Trophoblast cell (in vitro differentiated cells and primary cell): ENCODE measurements at places on chromosomes 5 and 9.
A peak's percentile ranks its signal among the peaks of the same experiment; 100 is the strongest.

- DNase-seq = peak; percentile 39
These were observed 66.1 kb downstream of the KIF24 start for GRCh38 chr9:34262971-34263370.

GRCh38 chr9:10917001-10917400 lies 304.2 kb upstream of the PTPRD start:
- no peak for DNase-seq

DNA sequence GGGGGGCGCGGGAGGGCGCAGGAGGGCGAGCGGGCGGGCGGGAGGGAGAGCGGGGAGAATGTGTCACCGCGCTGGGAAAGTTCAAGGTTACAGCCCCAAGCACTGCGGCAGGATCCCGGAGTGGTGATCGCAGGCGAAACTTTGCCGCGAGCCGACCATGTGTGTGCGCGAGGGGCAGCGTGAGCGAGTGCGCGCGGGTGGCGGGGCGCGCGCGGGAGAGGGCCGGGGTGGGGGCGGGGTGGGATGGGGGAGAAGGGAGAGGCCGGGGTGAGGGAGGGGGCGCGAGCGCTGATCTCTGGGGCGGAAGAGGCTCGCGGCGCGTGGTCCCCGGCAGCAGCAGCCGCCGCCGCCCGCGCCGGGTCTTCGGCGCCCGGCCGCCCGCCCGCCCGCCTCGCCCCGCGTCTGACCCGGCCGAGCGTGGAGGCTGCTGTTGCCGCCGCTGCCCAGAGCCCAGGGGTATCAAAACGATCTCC lies at the start of gene NFIB:
Gene NFIB (minus strand): TSS at position 191 of the 473 bp plus-strand sequence. CDS start 630 bp downstream, outside the sequence.
- DNase-seq = peak; percentile 22

- peak; percentile 26 for DNase-seq
These were observed 372.6 kb downstream of the EBF1 start for GRCh38 chr5:158727136-158727535.

DNA sequence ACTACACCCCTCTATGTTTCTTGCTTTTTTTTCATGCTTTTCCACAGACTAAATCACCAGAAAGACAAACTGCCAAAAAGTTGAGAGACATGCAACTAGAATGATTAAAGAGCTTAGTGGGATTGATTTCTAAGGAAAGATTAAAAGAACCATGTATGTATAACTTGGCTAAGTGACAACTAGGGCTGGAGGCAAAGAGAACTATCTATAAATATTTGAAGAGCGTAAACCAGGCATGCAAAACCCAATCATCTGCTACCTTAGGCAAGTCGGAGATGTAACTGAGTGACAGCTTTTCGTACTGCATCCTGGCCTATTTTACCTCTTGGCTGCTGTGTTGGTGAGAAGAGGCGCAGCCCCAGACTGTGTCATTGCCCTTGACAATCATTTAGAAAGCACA lies 121.0 kb upstream of the TLX3 start:
- no peak for DNase-seq

DNA sequence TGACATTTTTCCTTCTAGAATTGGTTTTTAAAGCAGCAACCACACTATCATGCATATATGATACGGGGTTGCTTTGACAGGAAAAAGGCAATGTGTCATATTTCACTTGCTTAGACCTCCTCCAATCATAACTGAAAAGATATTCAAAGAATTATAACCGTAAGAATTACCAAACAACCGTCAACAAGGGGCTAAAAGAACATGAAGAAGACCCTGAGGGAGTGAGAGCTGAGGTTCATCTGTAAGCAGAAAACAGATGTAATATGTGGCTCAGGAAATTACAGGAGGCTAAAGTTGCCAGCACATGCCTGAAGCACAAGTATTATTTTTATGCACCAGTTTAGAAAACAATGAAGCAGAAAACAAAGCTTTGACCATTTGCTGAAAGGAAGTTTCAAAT lies 78.9 kb downstream of the APBA1 start:
- no peak for DNase-seq

DNA sequence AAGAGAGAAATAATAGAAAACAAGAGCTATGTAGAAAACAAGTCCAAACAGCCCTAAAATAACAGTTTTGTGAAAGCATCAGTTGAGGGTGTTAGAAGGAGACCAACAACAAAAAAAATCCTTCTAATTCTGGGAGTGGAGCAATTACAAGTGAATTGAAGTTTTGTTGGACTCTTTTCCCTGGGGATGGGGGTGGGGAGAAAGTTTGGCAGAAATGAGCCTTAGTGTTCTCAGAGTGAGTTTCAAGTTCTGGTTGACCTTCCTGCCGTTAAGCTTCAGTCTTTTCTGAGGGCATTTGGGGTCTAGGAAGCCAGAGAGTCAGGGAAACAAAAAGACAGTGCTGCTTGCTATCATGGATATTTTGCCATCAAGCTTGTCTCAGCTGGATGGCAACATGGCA lies 106.3 kb upstream of the TRIM32 start:
- no peak for DNase-seq

DNA sequence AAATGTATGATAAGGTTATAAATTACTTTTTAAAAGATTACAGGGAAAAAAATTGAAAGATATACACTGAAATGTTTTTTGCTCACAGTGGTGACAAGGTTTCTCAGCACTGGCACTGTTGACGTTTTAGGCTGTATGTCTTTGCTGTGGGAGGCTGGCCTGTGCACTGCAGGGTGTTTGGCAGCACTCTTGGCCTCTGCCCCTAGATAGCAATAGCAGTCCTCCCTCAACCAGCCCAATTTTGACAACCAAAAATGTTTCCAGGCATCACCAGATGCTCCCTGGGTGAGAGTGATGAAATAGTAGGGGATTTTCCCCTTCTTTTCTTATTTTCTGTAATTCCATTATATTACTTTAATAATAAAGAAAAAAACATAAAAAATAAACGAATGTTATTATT lies 3.3 kb downstream of the CD274 start:
- no peak for DNase-seq

DNA sequence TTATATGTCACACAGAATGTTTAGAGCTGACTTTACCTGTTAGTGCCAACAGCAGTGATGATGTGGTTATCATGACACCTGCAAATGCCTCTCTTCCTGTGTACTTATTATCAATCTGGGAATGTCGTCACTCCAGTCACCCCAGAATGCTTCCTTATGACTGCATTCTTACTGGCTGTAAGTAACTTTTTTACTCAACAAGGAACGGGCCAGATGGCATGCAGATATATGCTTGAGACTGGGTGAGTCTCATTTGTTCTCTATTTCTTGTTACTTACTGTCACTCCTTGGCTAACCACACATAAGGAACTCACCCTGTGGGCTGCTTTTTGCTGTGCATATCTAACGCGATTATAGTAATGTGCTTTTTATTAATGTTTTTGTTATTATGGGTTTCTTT lies 385.5 kb upstream of the MEF2C start:
- no peak for DNase-seq

- DNase-seq = no peak
These were observed 28.4 kb downstream of the PAX5 start for GRCh38 chr9:37005517-37006140.

DNA sequence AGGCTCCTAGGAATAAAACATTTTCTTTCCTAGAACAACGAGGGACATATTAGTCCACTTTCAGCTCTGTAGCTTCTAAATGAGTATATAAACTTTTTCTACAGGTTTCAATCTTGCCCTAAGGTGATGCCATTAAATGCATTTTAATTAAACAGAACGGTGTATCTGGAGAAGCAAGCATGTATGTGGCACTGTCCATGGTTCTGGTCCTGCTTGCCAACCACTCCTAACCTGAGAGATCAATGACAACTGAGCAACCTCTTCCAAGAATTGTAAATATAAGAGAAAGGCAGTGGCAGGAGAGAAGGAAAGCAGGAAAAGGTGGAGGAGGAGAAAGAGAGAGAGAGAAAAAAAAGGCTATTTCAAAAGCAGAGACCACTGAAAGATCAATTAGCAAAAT lies 95.6 kb upstream of the SPOCK1 start:
- DNase-seq = no peak

DNA sequence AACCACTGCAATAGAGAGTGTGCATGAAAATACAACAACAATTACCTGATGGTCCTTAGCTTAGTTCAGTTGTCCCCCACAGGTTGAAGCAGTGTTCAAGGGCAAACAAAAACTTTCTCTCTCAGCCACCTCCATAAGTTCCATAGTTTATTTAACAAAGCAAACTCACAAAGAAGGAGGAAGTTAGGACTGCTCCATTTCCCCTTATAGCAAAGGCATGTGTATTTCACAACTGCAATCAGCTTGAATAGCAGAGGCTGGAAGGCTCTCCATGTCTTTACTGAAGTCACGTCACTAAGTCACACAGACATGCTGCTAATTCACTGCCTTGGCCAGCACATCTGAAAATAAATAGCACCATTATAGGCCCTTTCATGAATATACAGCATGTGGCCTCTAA lies 43.3 kb downstream of the DOCK8 start:
- DNase-seq = no peak

DNA sequence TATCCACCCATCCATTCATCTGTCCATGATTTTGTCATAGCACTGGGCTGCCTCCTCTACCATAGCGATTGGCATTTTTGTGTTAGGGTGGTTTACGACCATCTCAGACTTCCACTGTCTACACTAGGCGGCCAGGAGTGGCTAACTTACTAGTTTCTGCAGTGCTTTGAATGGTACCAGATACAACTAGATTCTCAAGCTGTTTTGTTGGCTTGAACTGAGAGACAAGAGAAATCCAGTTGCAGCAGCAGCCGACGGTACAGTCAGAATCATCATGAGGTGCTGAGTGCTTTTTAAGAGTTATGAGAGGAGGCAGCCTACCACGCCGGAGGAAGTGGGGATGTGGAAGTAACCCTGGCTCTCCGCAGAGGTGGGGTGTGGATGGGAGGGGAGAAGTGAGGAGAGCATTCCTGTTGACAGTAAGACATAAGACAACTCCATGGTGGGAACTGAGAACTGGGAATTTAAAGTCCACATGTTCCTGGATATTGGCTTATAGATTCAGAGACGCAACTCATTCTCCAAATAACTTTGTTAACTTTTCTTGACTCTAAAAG lies 27.9 kb downstream of the COL5A1 start:
- no peak for DNase-seq

DNA sequence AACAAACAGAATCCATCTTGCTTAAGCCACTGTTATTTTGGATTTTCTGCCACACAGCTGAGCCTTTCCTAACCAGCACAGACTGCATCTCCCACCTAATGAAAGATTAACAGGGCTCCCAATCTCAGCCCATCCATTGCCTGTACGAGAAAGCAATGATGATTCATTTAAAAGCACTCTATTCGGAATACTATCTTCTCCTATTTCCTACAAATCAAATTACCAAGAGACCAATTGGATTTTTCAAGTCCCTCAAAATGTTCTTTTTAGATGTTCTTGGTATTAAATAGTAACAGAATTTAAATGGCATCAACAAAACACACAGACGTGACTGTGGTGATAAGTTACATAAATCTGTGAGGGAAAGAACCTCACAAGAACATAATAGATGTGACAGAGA lies 324.1 kb downstream of the AGTPBP1 start:
- DNase-seq = no peak

GRCh38 chr9:134899168-134899567 lies 18.5 kb downstream of the FCN1 start:
- DNase-seq = no peak

GRCh38 chr9:101270302-101270701 lies 114.5 kb downstream of the BAAT start:
- DNase-seq = no peak

DNA sequence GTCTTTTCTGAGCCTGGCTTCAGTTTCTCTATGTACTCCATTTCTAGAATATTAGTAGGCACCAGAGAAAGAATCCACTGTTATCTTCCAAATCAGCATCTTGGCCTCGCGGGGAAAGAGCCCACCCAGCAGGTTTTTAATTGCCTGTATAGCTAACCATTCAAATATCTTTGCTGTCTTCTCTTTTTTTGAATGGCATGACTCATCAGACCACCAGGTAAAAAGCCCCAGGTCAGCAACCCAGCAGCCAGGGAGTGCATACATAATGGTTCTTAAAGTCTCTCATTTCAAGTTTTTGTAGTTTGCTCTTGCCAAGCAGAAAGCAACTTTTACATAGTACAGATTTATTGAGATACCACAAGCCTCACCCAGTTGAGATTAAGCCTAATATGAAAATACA lies 50.7 kb downstream of the TMEM167A start:
- DNase-seq = peak; percentile 97

- DNase-seq = no peak
These were observed 76.6 kb upstream of the PAM start for GRCh38 chr5:102678267-102679058.

GRCh38 chr5:115308815-115309214 lies 12.4 kb upstream of the CCDC112 start:
- DNase-seq = no peak

GRCh38 chr9:128555180-128555721 lies 2.9 kb downstream of the SPTAN1 start:
- DNase-seq = peak; percentile 64

DNA sequence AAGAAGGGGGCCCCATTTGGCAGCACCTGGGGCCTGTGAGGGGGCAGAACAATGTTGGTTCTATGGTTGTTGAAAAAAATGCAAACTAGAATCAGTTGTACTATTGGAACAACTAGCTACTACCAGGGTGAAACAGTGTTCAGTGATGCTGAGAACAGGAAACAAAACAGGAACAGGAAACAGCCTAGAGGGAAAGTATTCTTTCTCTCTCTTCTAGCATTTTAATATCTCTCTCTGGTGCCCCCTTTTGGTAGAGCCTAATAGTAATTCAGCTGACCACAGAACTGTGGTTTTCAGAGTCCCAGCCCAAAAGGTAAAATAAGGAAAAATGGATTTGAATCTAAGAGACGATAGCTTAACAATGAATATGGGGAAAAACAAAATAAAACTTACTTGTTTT lies 138.0 kb upstream of the KCNN2 start:
- no peak for DNase-seq

DNA sequence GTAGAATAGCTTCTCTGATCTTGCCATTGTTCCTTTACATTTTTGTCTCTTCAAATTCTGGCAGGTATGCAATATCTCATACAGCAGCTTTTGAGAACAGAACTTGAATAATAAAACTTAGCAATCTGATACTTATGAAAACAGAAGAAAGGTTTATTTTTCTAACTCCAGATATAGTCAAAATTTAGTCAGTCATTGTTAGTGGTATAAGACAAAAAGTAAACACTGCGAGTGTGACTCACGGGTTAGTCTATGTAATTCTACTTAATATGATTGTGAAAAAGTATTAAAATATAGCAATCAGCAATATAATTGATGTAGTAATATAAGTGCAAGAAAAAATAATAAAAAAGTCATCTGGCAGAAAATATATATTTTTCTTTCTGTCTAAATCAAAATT lies 910.4 kb downstream of the DNAH5 start:
- DNase-seq = no peak

DNA sequence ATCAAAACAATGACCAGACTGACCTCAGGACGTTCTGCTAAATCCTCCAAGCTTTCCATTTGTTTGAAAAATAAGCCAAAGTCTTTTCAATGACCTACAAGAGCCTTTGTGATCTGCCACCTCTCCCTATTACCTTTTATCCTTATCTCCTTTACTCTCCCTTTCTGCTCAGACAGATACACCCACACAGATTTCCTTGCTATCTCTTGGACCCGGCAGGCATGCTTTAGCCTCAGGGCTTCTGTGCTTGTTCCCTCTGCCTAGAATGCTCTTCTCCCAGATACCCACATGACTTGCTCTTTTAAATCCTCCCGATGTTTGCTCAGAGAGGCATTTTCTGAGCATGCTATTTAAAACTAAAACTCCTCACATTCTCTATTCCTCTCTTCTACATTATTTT lies 8.9 kb upstream of the ELOVL7 start:
- DNase-seq = peak; percentile 89
